ENCODE measurements at places on chromosomes 11 and 22.

GRCh38 chr22:19837915-19838314, 16.8 kb downstream of the GNB1L start:
- DNase-seq: no peak

DNA sequence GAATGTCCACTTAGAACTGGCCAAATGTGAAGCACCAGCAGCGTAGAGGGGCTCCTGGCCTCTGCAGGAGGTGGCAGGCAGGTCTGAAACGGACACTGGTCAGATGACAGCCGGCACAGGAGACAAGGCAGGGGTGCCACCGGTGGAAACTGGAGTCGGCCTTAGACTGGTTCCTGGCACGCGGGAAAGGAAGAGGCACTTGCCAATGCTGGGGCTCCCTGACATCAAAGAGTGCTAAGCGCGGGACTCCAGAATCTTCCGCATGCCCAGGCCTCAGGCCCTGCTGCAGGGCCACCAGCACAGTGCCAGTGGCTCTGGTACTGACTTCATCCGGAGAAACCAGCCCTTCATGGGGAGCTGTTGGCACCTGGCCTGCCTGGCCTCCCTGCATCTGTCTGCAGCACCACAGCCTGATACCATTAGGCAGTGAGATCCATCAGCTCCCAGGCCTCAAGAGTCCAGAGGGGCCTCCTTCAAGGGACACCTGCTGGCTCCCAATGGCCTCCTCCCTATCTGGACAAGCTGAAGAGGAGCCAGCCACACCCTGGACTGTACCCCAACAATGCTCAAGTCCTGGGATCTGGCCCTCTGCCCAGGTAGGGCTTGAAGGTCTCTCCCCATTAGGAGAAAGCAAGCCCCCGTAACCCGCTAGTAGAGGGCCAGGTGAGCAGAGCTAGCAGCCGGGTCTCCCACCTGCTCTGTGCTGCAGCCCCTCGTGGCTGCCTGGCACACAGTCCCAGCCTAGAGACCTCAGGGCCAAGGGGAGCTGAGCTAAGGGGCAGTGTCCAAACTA, 29.7 kb upstream of the GNB1L start:
- DNase-seq: no peak

DNA sequence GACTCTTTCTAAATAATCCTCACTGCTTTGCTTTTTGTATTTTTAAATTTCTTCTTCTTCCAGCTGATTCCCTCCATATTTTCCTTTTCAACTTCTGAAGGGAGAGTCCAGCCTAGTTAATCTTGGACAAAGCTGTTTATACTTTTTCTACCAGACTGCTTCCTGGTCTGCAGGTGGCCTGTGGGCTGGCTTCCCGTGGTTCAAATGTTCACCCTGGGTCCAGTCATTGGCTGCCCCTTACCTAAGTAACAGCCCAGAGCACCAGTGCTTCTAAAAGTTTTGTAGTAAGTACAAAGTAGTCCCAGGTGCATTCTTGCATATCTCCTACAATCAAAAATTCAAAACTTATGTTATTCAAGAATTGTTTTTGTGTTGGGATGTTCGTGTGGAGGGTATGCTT, 19.1 kb downstream of the ZNF143 start:
- DNase-seq: no peak

DNA sequence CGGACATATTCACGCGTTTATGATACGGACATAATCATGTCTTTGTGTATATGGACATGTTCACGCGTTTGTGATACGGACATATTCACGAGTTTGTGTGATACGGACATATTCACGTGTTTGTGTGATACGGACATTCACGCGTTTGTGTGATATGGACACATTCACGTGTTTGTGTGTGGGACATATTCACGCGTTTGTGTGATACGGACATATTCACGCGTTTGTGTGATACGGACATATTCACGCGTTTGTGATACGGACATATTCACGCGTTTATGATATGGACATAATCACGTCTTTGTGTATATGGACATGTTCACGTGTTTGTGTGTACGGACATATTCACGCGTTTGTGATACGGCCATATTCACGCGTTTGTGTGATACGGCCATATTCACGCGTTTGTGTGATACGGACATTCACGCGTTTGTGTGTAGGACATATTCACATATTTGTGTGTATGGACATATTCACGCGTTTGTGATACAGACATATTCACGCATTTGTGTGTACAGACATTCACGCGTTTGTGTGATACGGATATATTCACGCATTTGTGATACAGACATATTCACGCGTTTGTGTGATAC, 24.9 kb downstream of the PTDSS2 start:
- no peak for DNase-seq

GRCh38 chr11:441418-442274, at the start of gene ANO9:
ANO9 (minus strand) TSS chr11:442011; CDS start chr11:441926, 85 bp downstream.
- DNase-seq: no peak

- no peak for DNase-seq
Observed at GRCh38 chr11:33557201-33557600, 143.4 kb downstream of the C11orf91 start.

DNA sequence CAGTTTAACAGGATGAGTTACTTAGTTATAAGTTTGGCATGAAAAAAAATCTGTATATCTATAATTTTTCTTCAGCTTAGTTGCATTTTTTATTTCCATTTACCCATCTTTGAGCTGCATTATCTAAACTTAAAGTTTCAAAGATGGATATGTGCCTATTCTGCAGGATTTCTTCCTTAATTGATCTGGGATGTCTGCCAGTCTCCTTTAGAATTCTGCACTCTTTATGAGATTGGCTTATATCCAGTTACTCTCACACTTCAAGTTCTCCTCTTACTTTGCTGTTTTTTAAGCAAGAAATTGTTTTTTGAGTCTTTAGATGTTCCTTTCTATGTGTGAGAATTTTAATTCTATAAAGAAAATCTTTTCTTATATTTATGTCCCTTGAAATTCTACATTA, 5.1 kb upstream of the PDGFD start:
- no peak for DNase-seq

DNA sequence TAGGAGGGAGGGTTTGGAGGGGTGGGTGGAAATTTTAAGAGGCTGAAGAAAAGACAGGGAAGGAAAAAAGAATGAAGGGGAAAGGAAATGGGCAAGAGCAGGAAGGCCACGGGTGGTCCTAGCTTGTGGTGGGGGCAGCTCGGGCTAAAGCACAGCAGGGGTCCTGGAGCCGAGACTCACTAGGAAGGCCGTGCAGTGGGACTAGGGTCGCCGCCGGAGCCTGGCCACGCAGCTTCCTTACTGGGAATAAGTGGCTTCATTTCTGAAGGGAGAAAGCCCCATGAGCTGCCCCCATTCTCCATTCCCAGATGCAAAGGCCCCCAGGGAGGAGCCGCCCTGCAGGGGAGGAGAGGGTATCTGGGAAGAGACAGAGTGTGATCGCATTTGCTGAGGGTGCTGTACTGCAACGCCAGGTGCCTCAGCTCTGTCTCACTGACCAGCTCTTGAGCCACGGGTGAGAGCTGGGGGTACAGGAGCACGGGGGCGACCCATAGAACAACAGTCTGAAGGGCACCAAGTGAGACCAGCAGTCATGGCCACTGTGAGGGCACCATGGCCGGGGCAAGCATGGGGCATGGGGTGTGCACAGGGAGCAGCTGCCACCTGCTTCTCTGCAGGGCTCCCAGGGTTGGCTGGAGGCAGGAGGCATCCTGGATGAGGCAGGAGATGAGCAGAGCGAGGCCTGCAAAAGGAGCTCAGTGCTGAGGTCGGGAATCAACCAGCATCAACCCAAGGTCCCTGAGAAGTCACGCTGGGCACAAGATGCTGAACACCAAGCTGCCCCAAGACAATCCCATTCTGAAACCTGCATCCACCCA, 11.6 kb downstream of the TOP3B start:
- DNase-seq: no peak

- DNase-seq: no peak
Observed at GRCh38 chr11:99368583-99368982, 347.8 kb downstream of the CNTN5 start.

DNA sequence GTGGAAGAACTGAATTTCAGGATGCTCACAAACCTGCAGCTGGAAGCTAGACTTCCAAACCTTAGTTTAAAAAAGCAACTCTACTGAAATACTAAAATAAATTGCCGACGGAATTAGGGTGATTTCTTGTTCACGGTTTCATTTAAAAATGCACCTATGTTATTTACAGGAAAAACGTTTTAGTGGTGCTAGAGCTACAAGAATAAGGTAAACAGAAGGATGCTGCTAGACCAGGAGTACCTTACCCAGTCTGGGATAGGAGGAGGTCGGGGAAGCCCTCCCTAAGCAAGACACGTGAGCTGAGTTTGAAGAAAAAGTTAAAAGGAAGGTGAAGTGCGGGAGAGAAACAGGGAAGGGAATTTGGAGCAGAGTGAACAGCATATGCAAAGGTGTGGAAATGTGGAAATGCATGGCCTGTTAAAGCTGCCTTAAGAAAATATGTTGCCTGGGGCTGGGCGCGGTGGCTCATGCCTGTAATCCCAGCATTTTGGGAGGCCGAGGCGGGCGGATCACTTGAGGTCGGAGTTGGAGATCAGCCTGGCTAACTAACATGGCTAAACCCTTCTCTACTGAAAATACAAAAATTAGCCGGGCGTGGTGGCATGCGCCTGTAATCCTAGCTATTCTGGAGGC, 1.4 kb upstream of the FTH1 start:
- DNase-seq: no peak
